ENCODE measurements at places on chromosomes 2 and 18. TPM values are rescaled to one million over a fixed set of nuclear protein-coding genes. Genes with fewer than 3 reads are reported as not detected.

The MAPRE3 gene
- total RNA-seq = 7.1 TPM

The SOWAHC gene
- total RNA-seq = 0.05 TPM

The ZBTB7C gene
- not detected for total RNA-seq

The PGAP1 gene
- 22.9 TPM for total RNA-seq

The CACNB4 gene
- total RNA-seq = 1.1 TPM

The CFAP65 gene
- total RNA-seq = not detected

The CD207 gene
- not detected for total RNA-seq

The AMER3 gene
- total RNA-seq = not detected

The PLCD4 gene
- total RNA-seq = not detected

The LYG2 gene
- not detected for total RNA-seq

The DLX1 gene
- not detected for total RNA-seq

The B3GNT7 gene
- total RNA-seq = 14.3 TPM

The PAIP2B gene
- 10.1 TPM for total RNA-seq

The DDX18 gene
- total RNA-seq = 94.7 TPM

The CCDC148 gene
- total RNA-seq = not detected

The VIT gene
- total RNA-seq = not detected

The HRH4 gene
- total RNA-seq = 0.07 TPM

The NT5C1B gene
- total RNA-seq = not detected

The KRCC1 gene
- total RNA-seq = 27.1 TPM

The SP140 gene
- 424 TPM for total RNA-seq

The FAM237A gene
- not detected for total RNA-seq

The CPLX4 gene
- total RNA-seq = not detected

The PSD4 gene
- total RNA-seq = 203 TPM

The TTR gene
- not detected for total RNA-seq

The PLGLB1 gene
- 16.9 TPM for total RNA-seq

The SERPINB12 gene
- total RNA-seq = not detected

The ARMC9 gene
- total RNA-seq = 5.4 TPM

The PTPRM gene
- total RNA-seq = 0.66 TPM

The XDH gene
- total RNA-seq = not detected

The CRYGD gene
- total RNA-seq = not detected

The HOXD9 gene
- total RNA-seq = not detected

The KIF5C gene
- total RNA-seq = 6.1 TPM

The SKA1 gene
- total RNA-seq = 0.66 TPM

The CNTNAP5 gene
- total RNA-seq = not detected

The MARCHF4 gene
- not detected for total RNA-seq

The CPO gene
- total RNA-seq = not detected

The CCDC74A gene
- 3.1 TPM for total RNA-seq

The GAD1 gene
- total RNA-seq = not detected

The LCT gene
- 0.10 TPM for total RNA-seq

Data from B cell (primary cell).